ENCODE measurements at places on chromosomes 11 and 22.

- DNase-seq: no peak
Measured at GRCh38 chr11:57512646-57513451, 2.7 kb downstream of the SLC43A1 start.

DNA sequence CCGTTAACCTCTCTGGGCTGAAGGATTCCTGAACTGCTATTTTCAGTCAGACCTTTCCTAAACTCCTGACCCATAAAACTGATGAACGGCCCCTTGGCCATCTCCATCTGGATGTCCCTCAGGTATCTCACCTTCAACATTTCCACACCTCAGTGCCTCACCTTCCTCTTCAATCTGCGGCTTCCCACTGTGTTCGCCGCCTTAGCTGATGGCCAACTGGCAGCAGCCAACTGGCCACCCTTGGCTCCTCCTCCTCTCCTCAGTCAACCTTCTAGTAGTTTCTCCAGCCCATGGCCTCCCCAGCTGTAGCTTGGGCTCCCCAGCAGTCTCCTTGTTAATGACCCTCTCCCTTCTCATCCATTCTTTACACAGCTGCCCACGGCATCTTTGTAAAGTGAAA lies 55.0 kb upstream of the PHOX2A start:
- no peak for DNase-seq

DNA sequence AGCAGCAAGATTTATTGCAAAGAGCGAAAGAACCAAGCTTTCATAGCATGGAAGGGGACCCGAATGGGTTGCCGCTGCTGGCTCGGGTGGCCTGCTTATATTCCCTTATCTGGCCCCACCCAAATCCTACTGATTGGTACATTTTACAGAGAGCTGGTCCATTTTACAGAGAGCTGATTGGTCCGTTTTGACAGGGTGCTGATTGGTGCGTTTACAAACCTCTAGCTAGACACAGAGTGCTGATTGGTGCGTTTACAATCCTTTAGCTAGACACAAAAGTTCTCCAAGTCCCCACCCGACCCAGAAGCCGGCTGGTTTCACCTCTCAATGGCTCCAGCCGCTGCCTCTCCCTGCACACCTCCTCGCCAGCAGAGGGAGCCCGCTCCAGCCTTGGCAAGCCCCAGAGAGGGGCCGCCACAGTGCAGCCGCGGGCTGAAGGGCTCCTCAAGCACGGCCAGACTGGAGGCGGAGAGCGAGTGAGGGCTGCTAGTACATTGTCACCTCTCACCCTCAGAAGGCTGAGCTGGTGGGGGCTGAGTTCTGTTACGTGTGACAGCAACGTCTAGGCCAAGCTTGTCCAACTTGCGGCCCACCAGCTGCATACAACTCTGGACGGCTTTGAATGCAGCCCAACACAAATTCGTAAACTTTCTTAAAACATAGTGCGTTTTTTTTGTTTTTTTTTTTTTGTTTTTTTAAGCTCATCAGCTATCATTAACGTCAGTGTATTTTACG lies 8.7 kb downstream of the PTH start:
- no peak for DNase-seq

DNA sequence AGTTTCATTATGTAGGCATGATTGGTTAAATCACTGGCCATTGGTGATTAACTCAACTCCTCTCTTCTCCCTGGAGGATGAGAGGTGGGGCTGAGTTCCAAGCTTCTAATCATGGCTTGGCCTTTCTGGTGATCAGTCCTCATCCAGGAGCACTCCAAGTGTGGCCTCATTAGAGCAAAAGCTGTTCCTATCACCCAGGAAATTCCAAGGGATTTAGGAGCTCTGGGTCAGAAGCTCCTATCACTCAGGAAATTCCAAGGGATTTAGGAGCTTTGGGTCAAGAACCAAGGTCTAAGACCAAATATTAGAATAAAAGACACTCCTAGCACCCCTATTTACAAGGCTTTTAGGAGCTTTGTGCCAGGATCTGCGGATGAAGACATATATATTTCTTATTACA lies 168.0 kb upstream of the BDNF start:
- DNase-seq: no peak

- no peak for DNase-seq
Measured at GRCh38 chr11:2644844-2645778, 54.7 kb downstream of the KCNQ1OT1 start.

GRCh38 chr11:58957922-58958321 lies 18.6 kb downstream of the GLYATL1 start:
- no peak for DNase-seq

DNA sequence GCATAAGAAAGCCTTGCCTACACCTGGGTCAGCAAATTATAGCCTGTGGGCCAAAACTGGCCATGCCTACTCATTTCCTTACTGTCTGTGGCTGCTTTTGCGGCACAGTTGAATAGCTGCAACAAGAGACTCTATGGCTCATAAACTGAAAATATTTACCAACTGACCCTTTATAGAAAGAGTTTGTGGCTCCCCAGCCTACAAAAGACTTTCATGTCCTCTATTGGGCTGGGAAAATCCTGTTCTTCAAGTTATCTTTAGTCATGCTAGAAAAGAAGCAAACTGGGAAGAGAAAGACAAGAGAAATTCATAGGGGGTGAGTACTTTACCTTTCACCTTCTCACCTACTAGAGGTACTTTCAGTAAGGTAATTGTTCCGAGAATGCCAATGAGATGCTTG lies 175.1 kb downstream of the SWAP70 start:
- no peak for DNase-seq

DNA sequence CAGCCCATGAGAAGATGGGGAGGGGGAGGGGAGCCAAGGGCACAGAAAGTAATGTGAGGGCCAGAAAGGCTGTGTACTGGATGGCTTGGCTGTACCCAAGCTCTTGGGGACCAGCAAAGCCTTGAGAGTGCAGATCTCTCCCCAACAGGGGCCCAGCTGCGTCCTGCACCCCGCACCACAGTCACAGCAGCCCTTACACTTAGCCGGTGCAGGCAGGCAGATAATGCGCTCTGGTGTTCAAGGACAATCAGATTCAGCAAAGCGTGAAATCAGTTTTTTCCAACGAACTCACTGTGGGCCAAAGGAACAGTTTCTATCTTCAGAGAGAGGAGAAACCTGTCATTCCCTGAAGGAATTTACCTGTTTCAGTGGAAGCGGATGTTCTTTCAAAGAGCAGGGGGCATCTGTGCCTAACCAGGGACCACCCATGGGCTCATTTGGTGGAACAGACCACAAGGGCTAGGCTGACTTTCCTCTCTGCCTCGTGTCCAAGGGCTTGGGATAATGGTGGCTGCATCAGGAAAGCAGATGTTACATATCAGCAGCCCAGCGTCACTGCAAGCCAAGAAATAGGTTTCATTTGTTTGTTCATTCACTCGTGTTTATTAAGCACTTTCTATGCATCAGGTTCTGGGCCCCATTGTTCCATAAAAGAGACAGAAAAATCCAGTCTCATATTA lies 81.2 kb upstream of the SPON1 start:
- DNase-seq: no peak

GRCh38 chr22:37439347-37439746 lies 12.1 kb upstream of the ELFN2 start:
- no peak for DNase-seq

DNA sequence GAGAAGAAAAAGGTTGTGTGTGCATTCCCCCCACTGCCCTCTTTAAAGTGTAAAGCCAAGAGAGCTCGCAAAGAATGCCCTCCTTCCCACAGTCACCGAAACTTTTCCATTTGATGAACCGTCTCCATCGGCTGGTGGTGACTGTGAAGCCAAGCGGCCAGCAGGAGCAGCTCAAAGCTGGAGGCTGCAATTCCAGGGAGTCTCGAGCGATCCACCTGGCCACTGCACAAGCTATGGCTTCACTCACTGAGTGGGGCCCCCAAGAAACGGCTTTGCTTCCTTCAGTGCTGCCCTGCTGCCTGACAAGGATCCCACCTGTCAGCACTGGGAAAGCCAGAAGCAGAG lies 117.7 kb downstream of the ABTB2 start:
- DNase-seq: no peak

DNA sequence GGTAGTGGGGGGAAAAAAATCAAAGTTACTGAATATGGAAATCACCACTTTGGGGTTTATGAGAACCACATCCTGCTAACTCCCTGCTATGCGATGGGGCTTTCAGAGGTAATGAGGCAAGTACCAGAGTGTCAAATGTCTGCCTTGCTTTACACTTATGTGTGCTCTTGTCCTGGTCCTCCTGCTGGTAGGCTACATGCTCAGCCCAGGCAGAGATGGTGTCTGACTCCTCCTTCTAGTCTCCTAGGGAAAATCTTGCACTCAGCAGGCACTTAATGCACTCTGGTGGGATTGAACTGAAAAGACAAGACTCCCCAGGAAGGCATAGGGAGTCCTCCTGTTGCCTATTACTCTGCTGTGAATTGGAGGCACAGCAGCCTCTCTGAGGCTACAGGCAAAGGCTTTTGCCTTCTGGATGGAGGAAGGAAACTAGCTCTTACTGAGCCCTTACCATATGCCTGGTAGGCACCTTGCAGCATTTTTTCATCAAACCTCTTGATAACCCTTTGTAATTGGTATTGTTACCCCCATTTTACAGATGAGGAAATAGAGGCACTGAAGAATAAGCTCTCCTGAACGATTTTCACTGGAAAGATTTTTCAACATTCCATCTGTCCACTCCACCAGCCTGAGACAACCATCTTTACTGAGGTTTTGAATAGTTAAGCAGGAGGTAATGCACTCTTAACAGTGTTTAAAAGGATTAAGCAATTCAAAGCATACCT lies 132.1 kb upstream of the PAX6 start:
- DNase-seq: no peak

GRCh38 chr22:29663180-29663821 lies 56.5 kb upstream of the CABP7 start:
- DNase-seq: no peak

DNA sequence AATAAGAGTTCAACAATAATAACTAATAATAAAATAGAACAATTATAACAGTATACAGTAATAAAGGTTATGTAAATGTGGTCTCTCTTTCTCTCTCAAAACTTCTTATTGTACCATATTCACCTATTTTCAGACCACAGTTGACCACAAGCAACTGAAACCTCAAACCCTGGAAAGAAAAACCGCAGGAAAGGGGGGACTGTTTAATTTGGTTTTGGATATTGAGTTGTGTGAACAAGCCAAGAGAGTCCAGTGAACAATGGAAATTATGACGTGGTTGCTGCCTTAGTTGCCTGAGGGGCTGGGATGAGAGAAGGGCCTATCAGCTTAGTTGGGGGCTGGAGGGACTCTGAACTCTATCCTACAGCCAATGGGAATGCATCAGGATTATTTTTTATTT lies 178.7 kb upstream of the POU2AF2 start:
- DNase-seq: no peak

DNA sequence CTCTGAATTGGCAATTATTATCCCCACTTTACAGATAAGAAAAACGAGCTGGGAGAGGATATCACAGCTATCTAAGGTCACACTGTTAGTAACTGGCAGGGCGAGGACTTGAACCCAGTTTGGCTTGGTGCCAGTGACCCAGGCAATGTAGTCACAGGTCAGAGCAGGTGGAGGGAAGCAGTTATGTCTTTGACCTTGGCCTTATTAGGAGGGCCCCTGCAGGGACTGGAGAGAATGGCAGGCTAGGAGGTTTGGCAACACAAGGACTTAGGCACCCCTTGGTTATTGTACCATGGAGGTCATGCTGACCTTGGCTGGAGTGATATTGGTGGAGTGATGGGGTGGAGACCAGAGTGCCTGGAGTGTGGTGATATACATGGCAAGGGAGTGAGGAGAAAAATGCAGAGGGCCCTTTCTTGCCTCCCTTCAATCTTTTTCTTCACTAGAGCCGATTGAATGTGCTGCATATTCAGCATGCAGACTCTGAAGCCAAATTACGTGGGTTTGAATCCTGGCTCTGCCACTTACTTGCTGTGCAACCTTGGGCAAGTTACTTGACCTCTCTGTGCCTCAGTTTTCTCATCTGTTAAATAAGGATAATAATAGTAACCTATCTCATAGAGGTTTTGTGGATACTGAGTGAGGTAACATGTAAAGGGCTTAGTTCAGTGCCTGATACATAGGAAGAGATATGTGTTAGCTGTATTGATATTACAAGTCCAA lies 92.7 kb upstream of the TBCEL start:
- DNase-seq: no peak

DNA sequence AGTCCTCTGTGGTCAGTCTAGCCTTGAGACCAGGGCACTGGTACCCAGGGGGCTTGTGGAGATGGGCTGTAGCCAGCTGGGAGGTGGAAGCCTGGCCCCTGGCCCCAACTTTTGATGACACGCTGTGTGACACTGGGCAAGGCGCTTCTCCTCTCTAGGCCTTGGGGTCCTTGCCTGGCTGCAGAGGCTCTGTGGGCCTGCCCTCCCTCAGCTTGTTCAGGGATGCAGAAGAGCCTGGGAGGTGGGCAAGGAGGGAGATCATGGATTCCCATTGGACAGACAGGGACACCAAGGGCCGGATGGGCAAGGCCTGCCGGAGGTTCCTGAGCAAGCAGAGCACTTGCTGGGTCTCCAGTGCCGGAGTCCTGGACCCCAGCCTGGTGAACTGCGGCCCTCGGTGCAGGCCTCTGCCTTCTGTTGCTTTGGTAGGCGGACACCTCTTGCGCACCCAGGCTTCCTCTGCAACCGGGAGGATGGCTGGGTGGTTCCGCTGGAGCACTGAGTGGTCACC lies 1.3 kb upstream of the PPP2R5B start:
- no peak for DNase-seq

GRCh38 chr22:42807185-42807584 lies 49.9 kb downstream of the ARFGAP3 start:
- DNase-seq: no peak

DNA sequence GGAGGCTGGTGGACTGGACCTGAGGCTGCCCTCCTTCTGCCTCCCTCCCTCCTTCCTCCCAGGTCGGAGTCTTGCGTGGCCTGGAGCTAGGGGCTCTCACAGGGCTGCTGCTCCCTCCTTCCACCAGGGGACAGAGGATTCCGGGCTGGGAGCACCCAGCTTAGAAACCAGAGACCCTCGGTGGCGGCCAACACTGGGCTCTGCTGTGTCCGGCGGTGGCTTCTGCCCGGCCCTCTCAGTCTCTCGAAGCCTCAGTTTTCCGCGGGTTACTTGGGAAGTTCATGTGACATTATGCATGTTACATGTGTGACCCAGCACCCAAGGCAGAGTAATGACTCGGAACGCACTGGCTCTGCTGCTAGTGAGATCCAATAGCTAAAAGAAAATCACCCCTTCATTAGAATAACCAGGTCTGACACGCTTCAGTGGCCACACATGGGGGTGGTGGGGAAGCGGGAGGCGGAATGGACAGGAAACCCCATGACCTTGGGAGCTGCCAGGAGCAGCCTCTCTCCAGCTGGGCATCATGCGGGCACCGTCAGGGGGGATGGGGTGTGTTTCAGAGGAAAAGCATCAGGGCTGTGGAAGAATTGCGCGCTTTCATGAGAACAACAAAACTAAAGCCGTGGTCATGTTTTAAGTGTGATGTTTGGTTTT lies 5.9 kb upstream of the MRGPRG start:
- DNase-seq: no peak
